Peyer's patch (tissue), 4 donors: ENCODE measurements at places on chromosomes 11 and 22. TPM values are rescaled to one million over a fixed set of nuclear protein-coding genes. Genes with fewer than 3 reads are reported as not detected.

DNA sequence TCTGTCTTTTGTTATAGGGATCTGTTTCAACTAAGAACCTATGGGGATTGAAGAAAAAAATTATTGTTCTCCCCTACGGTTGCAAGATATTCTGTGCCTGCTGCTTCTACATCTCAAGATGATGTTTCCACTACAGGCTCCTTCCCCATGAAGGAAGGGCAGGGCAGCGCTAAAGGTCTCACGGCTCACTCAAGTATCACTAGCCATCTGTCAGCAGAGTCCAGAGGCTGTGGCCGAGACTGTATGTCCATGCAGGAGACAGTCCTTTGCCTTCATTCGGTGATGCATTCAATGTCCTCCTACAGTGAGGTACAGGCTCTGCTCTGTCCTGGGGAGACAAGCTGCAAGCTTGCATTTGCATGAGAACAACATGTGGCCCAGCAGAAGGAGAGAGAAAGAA is 518.0 kb downstream of the OPCML start:
- DNase-seq: no peak

- peak; percentile 36 for DNase-seq
Measured at GRCh38 chr11:2803186-2804091, 82.1 kb downstream of the CDKN1C start.

GRCh38 chr11:66891851-66892660 is 35.2 kb downstream of the LRFN4 start:
- peak; percentile 59 for DNase-seq

GRCh38 chr22:39363751-39364515 is 14.1 kb downstream of the SYNGR1 start:
- no peak for DNase-seq

DNA sequence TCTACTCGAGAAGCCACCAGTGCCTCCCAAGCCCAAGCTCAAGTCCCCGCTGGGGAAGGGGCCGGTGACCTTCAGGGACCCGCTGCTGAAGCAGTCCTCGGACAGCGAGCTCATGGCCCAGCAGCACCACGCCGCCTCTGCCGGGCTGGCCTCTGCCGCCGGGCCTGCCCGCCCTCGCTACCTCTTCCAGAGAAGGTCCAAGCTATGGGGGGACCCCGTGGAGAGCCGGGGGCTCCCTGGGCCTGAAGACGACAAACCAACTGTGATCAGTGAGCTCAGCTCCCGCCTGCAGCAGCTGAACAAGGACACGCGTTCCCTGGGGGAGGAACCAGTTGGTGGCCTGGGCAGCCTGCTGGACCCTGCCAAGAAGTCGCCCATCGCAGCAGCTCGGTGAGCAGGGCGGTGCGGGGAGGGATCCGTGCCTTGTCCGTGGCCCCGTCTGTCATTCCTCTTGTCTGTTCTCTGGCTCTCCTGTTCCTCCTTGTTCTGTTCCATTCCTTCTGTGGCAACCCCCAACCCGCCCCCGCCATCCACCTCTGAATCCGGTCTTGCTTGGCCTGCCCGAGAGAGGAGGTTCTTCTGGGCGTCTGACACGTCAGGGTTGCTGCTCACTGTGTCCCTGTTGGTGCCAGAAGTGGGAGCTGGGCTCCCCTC is 15.8 kb upstream of the ACR start:
- no peak for DNase-seq

DNA sequence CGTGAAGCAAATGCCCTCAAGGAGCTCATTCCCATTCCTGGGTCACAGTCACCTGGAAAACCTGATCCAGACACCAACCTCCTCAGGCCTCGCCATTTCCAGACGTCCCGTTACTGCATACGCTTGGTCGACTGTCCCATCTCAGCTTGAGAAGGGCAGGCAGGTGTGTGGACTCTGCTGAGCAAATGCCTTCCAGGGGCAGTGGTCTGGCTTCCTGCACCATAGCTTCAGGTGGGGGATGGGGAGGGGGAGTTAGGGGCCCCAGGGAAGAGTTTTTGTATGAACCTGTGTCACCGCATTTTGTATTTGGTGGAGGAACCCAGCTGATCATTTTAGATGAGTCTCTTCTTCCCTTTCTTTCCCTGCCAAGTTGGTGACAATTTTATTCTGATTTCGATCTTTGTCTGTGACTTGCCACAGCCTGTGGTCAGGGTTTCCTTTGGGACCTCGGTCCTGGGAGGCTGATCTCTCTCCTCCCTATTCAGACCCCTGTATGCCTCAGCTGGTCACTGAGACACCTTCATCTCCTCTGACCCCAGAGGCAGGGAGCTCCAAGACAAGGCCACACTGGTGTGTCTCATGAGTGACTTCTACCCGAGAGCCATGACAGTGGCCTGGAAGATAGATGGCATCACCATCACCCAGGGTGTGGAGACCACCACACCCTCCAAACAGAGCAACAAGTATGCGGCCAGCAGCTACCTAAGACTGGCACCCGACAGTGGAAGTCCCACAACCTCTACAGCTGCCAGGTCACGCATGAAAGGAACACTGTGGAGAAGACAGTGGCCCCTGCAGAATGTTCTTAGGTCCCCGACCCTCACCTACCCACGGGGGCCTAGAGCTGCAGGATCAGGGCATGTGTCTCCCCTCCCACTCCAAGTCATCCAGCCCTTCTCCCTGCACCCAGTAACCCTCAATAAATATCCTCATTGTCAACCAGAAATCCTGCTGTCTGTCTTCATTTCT is 22.9 kb downstream of the IGLL5 start:
- DNase-seq: no peak

- DNase-seq: no peak
Measured at GRCh38 chr11:79150966-79151365, 289.9 kb downstream of the TENM4 start.

- DNase-seq: no peak
Measured at GRCh38 chr22:33242078-33242477, 183.9 kb upstream of the SYN3 start.

- DNase-seq: no peak
Measured at GRCh38 chr11:2950825-2951224, 21.6 kb upstream of the PHLDA2 start.

- DNase-seq: no peak
Measured at GRCh38 chr11:103875855-103876510, 160.5 kb upstream of the DDI1 start.

DNA sequence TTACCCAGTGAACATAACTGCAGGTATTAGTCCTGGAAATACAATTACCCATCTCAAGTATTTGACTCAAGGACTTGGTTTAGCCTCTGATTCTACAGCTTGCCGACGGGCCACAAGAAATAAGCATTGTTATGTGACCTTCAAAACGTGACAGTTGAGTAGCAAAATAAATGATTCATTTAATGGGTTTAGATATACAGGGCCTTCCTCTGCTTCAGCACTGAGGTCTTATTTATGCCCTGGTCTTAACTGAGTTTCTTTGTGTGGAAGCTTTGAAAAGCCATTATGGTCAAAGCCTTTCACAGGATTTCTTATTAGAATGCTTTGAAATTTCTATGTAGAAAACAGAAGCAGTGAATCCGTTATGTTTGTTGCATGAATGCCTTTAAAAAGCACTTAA is 899.2 kb upstream of the API5 start:
- no peak for DNase-seq

GRCh38 chr11:22808571-22809197 is 20.9 kb downstream of the SVIP start:
- DNase-seq: no peak

GRCh38 chr11:8689726-8690255 is 7.2 kb downstream of the RPL27A start:
- no peak for DNase-seq

Gene OR4A16
- total RNA-seq: not detected

Gene RAB3IL1
- total RNA-seq: 7.0 TPM

Gene CSNK2A3
- total RNA-seq: 2.0 TPM

Gene MAPK11
- total RNA-seq: 14.0 TPM

Gene GRAMD1B
- total RNA-seq: 152 TPM

Gene KIAA1671
- total RNA-seq: 41.3 TPM

Gene MCAM
- total RNA-seq: 27.5 TPM

Gene ZNRF3
- 9.4 TPM for total RNA-seq

Gene GATD1
- total RNA-seq: 51.1 TPM

Gene B4GALNT4
- total RNA-seq: 12.5 TPM

Gene VSTM5
- total RNA-seq: 1.1 TPM
